ENCODE measurements at places on chromosomes 11 and 22. TPM values are rescaled to one million over a fixed set of nuclear protein-coding genes. Genes with fewer than 3 reads are reported as not detected.
A peak's percentile ranks its signal among the peaks of the same experiment; 100 is the strongest.

The PYGM gene
- total RNA-seq, result 45.7 TPM

The NLRP6 gene
- 0.10 TPM for total RNA-seq

DNA sequence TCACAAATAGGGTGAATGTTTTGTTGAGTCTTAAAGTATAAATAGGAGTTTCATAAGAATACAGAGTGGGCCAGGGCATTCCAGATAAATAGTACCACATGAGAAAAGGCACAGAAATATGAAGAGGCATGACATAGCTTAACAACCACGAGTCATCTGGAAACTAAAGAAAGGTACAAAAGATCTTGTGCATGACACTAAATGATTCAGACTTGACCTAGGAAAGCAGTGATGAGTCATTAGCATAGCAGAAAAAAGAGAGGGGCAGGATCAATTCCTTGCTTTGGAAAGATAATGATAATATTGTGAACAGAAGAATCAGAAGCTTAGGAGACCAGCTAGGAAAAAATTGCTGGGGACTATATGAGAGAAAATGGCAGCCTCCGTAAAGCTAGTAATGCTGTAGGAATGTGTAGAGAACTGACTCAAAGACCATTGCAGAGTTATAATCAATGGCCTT lies 47.6 kb upstream of the FIBIN start:
- DNase-seq, result no peak

DNA sequence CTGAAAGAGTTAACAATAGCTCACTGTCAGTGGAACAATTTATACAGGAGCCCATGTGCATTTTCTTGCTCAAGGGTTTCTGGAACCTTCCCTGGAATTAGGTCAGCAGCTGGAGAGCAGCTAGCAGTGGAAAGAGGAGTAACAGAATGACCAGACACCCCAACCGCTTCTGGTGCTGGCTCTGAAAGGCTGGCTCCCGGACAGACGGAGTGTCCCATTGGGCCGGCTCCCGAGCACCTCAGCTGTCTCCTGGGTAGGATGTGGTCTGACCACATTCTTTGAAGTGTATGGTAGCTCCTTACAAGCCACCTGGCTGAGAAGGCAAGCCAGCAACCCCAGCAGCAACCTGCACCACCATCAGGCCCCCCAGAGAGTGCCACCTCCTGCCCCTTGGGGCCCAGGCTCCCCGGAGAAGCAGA lies 44.7 kb downstream of the ABTB2 start:
- no peak for DNase-seq

- DNase-seq, result peak; percentile 8
Observed at GRCh38 chr11:76768088-76768908, 14.9 kb upstream of the TSKU start.

Data from skin of body (tissue), 3 donors.